ENCODE measurements at places on chromosomes 16 and 17. TPM values are rescaled to one million over a fixed set of nuclear protein-coding genes. Genes with fewer than 3 reads are reported as not detected.

CES4A gene
- total RNA-seq, result 11.6 TPM

NDRG4 gene
- 96.8 TPM for total RNA-seq

DNA sequence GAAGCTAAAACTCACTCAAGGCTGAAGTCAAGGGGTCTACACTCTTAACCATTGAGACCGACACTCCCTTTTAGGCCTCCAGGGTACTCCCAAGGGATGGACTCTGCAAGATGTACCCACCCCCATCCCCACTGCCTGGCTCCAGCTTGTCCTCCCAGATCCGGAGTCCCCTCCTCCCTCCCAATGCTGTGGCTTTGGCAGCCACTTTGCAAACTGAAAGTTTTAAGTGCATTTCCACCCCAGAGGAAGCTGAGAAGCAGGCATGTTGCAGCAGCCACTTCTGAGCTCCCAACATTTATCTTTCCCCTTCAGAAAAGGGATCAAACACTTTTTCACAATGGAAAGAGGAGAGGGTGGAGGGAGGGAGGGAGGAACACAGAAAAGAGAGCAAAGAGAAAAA, 115.2 kb downstream of the COPRS start:
- peak; percentile 61 for DNase-seq

GRCh38 chr16:31467151-31467773, 4.7 kb upstream of the TGFB1I1 start:
- no peak for DNase-seq

GRCh38 chr17:80605326-80606066, 60.9 kb downstream of the RPTOR start:
- no peak for DNase-seq

DNA sequence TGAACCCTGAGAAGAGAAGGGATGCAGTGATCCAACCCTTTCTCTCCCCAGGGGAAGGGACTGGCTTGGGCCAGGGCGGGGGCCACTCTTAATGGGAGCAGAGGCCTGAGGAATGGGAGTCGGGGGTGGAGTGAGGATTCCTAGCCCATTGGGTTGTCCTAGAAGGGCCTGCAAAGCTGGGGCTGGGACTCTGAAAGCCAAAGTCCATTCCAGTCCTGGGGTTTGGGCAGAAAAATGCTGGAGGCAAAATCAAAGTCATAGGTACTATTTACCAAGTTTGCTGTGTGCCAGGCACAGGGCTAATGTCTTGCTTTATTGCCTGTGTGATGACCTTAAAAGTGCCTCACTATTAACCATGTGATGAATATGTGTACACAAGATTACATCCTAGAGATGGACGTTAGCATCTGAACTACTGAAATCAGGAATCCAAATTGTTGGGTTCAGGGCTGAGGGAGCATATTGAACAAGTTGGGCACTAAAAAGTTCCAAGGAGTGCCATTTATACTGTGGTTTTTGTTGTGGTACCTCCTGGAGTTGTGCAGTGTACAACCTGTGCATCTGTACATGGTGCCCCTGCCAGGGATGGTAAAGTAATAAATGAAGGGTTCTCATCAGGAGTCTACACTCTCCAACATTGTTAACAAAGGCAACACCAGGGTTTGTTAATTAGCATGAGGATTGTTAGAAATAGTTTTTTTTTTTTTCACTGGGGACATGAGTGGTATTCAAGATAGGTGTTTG, 84.4 kb upstream of the NKD1 start:
- DNase-seq, result no peak

- DNase-seq, result no peak
Observed at GRCh38 chr17:75319904-75320691, 30.9 kb upstream of the SLC25A19 start.

CES3 gene
- total RNA-seq, result 1.3 TPM

- DNase-seq, result no peak
Observed at GRCh38 chr16:30527635-30528178, 1.3 kb upstream of the ZNF768 start.

DNA sequence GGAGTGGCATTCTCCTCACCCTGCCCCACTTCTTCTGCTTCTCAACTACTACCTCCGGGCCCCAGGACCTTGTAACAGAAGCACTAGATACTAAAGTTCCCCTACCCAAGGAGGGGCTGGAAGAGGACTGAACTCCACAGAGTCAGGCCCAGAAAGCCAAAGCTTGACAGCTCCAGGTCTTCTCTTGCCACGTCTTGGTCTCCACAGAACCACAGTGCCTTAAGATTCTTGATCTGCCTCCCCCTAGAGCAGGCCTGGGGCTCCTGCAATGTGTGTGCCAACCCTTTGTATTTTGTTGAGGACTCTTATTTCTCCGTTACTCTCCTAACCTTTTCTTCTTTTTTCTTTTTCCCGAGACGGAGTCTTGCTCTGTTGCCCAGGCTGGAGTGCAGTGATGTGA, 4.0 kb downstream of the SLC16A13 start:
- DNase-seq, result no peak

All from right cardiac atrium (tissue), 5 donors.